ENCODE measurements at places on chromosomes 1 and 21.
A peak's percentile ranks its signal among the peaks of the same experiment; 100 is the strongest.

DNA sequence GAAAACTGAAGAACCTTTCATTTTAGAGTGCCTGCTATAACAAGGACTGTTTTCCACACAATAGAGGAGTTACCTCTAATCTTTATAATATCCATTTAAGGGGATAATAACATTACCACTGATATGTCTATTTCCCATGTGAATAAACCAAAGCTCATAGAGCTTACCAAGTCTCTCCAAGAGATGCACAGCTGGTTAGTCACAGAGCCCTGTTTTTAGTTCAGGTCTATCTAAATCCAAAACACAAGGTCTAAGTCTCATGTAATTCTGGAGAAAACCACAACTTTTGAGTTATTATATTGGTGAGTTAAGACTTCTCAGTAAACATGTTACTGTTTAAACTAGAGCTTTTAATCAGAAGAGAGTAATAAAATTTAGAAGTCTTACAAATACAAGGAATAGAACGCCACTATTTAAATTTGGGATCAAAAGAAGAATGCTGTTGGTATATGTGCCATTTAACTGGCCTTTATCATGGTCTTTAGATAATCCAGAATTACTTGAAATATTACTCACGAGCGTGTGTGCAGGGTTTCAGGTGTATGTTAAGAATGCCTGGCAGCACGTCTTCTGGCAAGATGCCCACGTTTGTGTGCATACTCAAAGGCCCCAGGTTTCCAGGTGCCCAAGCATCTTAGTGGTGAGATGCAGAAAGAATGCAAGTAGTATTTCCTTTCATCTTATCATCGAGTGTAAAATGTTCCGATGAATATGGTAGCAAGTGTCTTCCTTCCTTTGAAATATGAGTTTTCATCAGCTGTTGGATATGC is 190.6 kb downstream of the FMN2 start:
- no peak for DNase-seq

- DNase-seq: no peak
These were observed 20.9 kb downstream of the PTAFR start for GRCh38 chr1:28155628-28156027.

GRCh38 chr1:185156288-185156853 is 382 bp downstream of the TRMT1L start:
- DNase-seq: no peak

GRCh38 chr1:41613689-41614574 is 129.4 kb upstream of the EDN2 start:
- peak; percentile 79 for DNase-seq

- no peak for DNase-seq
These were observed 61.2 kb downstream of the NRIP1 start for GRCh38 chr21:15003463-15004135.

GRCh38 chr1:21192284-21192683 is 15.6 kb upstream of the EIF4G3 start:
- no peak for DNase-seq

DNA sequence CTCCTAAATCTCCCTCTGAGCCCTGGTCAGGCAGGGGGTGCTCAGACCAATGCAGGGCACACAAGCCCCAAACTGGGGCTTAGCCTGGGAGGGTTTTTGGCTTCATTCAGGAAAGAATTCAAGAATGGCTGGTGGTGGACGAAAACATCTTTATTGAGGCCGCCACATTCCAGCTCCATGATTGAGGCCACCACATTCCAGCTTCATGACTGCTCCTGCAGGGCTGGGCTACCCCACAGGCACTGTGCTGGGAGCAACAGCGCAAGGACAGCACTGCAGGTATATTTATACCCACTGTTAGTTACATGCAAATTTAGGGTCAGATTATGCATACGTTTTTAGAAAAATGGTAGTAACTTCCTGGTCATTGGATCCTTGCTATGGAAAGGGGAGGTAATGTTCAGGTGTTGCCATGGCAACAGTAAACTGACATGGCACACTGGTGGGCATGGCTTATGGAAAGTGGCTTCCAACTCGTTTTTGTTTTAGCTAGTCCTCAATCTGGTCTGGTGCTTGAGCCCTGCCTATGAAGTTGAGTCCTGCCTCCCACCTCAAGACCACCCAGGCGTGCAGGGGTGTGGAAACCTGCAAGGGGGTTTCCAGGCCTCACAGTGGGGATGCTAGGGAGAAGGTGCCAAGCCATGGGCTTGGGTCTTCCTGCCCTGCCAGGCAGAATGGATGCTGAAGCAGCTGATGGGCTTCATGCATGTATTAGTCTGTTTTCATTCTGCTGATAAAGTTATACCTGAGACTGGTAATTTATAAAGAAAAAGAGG is 348.7 kb upstream of the AJAP1 start:
- no peak for DNase-seq

GRCh38 chr1:215923129-215923824 is 356.2 kb downstream of the KCTD3 start:
- DNase-seq: peak; percentile 64

GRCh38 chr1:101482306-101482705 is 245.5 kb downstream of the S1PR1 start:
- no peak for DNase-seq

GRCh38 chr21:25614441-25614840 is 7.2 kb upstream of the MRPL39 start:
- no peak for DNase-seq

- no peak for DNase-seq
These were observed 39.6 kb upstream of the HMGB4 start for GRCh38 chr1:33824321-33824720.

DNA sequence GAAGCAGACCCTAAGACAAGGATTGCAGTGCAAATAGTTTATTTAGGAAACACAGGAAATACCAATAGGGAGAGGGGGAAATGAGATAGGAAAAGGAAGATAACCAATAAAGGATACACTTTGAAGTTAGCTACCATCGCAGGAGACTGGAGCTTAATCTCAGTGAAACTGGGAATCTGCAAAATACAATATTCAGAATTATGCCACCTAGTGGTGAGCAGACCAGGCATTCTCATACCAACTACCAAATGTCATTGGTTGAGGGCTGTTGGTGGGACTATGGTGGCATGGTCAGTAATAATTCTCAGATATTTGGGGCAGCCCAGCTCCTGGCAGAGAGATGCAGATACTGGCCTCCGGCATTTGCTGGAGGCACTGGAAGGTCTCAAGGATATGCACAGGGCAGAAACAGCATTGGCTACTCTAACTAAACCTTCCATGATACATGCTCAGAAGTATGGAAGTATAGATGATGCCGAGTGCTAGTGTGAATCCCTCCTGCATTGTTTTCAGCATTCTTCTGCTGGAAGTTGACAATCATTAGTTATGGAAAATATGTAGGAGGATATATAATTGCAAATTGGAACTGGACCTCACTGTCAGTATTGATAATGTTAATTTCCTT is 11.8 kb upstream of the ZFP69B start:
- peak; percentile 31 for DNase-seq

DNA sequence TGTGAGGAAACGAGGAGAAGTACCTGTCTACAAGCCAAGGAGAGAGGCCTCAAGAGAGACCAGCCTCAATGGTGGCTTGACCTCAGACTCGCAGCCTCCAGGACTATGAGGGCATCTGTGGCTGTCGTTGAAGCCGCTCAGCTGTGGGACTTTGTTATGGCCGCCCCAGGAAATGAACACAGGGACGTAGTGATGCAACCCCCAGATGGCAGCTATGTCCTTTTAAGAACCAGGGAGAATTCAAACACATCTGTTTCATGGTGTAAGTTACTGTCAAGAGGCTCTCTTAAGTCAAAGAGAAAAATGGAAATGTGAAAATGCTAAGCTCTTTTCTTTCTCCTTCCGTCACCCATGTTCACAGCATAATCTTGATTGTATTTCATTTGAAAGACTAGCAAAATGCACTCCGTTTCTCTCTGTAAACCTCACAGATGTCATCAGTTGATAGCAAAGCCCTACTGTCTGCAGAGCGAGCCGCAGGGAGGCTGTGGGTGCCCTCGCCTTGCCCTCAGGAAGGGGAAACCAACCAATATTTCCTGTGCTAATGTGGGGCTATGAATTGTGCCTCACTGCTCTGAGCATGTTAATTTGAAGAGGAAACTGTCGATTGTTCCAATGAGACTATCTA is 21.3 kb downstream of the UBASH3A start:
- no peak for DNase-seq

- peak; percentile 20 for DNase-seq
These were observed 7.9 kb upstream of the SH3GLB1 start for GRCh38 chr1:86696522-86696921.

- peak; percentile 36 for DNase-seq
These were observed 255.7 kb downstream of the COL11A1 start for GRCh38 chr1:102852613-102853012.

DNA sequence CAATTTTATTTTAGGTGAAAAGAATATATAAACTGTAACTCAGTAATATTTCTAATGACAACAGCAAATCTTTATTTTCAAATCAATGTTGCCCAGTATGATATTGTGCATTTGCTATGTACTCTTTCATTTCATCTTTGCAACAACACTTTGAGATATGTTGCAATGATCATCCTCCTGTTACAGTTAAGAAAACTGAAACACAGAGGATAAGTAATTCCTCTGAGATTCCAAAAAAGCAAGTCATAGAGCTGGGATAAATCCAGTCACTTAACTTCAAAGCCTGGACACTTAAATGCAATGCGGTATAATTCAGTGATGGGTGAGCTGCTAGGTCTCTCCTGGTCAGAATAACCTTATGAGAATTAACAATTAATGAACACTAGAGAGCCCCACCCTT is 48.6 kb upstream of the EXO1 start:
- DNase-seq: peak; percentile 34

DNA sequence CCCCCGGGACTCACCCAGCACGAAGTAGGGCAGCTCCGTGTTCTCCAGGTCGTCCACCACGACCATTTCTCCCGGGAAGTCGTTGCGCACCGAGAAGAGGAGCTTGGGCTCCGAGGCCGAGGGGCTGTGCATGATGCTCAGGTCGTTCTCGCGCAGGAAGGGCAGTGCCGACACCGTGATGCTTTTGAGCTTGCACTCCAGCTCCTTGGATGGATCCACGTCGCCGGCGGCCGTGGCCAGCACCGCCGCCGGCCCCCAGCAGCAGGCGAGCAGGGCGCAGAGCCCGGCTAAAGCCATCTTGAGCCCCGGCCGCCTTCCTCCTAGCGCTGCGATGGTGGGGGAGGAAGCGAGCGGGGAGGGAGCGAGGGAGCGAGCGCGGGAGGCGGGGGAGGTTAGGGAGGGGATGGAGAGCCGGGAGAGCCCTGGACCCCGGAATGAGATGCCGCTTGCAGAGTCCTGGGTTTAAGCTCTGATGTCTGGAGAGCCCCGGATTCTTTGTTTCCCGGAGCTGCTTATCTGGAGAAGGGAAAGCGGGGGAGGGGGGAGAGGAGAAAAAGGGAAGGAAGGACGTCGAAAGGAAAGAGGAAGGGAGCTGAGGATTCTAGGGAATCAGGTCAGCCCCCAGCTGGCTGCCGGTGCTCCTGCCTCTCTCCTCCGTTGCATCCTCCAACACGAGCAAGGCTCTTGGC is at the start of gene ASTN1:
ASTN1 (minus strand) TSS at position 333 of the 689 bp plus-strand sequence; CDS start at position 297, 36 bp downstream.
- DNase-seq: no peak

DNA sequence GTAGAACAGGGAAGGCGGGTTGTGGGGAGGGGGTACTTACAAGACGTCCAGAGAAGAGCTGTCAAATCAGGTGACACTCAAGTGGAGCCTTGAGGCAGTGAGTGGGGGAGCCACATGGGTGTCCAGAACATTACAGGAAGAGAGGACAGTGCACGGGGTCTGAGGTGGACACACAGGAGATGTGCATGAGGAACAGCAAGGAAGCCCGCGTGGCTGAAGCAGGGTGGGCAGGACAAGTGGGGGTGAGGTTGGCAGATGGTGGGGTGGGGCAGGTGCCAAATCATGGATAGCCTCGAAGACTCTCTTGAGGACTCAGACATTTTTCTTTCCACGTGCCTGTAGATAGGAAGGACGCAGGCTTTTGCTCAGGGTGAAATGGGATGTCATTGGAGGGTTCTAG is 921 bp downstream of the SMPDL3B start:
- no peak for DNase-seq

DNA sequence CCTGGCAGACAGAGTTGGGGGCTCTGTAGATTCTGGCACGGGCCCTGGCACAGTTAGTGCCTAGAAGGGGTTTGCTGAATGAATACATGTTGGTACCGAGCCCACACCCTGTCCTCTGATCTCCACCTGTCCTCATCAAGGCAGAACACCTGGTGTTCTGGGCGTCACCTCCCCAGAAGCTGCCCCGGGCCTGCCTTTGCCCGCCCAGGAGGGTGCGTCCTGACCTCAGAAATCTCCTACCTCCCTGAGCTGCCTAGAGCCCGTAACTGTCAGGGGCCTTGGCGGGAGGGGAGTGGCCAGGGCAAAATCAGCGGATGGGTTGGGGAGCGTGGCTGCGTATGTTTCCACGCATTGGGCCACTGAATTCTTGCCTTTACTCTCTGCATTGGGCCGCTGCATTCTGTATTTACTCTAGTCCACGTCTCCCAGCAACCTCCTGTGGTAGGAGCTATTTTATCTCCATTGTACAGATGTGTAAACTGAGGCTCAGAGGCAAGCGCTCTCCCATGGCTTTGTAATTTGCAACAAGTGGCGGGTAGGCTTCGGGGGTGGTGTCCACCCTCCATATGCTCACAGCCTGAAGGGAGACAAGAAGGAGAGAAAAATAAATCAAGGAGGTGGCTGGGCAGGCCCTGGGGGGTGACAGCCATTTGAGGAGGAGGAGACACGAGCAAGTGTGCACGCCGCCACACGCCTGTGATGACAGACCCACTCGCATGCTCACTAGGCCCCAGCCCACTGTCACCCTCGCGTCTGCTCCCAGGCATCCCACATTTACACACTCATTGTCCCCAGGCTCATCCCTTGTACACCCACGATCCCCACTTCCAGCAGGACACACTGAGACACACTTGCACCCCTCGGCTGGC is 95.7 kb upstream of the WNT4 start:
- DNase-seq: no peak

- no peak for DNase-seq
These were observed 2.1 kb downstream of the CDK18 start for GRCh38 chr1:205506409-205507200.

DNA sequence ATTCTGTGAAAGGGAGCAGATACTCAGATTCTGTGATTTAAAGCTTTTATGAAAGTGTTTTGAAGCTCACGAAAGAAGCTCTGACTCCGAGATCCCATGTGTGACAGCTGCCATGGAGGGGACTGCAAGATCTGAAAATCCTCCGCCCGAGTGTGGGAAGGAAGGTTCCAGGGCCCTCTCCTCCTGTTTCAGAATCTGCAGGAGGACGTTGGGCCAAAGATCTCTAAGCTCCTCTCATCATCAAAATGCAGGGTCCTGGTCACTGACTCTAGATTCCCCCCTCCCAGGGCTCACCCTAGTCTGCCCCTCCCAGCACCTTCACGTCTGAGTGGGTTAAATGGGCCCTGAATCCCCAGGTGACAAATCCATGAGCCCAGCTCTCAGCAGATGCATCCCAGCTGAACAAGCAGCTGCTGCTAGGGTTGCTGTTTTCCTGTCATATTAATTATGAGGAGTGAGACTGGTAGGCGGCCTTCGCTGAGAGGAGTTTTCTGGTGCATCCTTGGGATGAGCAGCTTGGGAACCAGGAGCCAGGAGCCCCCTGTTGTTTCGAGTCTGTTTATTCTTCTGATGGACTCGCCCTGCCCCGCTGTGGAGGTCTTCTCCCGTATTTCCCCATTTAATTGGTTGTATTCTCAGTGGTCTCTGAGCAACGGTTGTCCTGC is 402.0 kb downstream of the MATN1 start:
- DNase-seq: no peak

Data from EL (cell line).